ENCODE measurements at places on chromosomes 12 and 14.

DNA sequence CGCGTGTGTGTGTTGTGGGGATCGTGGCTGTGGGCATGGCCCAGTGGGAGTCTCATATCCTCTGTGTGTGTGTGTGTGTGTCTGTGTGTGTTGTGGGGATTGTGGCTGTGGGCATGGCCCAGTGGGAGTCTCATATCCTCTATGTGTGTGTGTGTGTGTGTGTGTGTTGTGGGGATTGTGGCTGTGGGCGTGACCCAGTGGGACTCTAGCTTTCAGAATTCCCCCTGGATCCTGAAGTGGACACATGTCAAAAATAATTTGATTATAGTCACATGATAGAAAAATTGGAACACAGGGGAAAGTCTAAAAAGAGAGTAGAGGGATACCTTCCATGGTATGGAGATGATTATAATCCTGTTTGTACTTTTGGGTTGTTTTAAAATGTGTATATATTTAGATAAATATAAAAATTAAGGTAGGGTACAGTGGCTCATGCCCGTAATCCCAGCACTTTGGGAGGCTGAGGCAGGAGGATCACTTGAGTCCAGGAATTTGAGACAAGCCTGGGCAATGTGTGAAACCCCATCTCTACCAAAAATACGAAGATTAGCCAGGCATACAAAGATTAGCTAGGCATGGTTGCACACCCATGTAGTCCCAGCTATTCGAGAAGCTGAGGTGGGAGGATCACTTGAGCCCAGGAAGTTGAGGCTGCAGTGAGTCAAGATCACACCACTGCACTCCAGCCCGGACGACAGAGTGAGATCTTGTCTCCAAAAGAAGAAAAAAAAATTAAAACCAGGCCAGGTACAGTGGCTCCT is 11.0 kb downstream of the PAPLN start:
- no peak for DNase-seq

DNA sequence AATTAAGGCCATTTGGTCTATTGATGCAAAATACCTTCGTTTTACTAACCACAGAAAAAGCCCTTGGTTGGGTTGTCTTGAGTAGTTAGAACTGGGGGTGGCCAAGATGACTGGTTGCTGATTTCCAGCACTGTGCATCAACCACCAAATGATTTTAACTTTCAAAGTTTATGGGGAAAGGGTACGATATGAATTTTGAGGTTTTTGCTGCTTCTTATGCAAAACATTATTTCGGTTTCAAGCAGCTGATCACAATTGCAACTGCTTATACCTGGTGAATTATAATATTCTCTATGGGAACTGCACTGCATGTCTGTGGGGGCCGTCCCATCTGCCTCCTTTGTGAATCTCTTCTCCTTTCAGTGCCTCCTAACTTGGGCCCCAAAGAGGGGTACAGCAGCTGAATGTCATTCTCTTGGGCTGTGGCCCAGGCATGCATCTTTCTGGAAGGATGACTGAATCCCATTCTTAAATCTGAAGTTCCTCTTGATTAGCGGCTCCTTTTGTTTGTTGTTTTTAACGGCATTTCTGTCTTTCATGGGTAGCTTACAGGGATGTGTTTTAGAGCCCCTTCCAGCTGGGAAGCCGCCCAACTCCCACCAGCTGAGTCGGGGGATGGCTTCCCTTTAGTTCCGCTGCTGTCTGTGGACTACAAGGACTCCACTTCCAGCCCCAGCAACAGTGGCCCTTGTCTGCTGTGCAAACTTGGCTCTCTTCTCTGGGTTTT is 479.8 kb downstream of the ZFP36L1 start:
- DNase-seq: no peak

DNA sequence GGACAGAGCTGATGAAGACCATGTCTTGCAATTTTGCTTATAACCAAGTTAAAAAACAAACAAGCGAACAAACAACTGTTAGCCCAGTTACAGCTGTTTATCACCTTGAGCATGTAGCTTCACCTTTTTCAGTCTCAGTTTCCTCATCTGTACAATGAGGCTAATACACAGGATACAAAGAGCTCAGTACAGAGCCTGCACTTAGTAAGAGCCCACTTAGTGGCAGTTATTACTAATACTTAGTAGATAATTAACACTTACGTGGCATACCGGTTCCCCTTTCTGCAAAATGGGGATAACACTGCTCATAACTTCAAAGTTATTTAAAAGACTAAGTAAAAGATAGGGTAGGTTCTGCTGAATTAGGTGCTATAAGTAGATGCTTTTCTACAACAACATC is 228.0 kb downstream of the MON2 start:
- DNase-seq: no peak

GRCh38 chr12:67681105-67681778 is 32.7 kb downstream of the DYRK2 start:
- peak; percentile 98 for DNase-seq

- peak; percentile 64 for DNase-seq
Observed at GRCh38 chr12:29164477-29165393, 15.7 kb downstream of the FAR2 start.

DNA sequence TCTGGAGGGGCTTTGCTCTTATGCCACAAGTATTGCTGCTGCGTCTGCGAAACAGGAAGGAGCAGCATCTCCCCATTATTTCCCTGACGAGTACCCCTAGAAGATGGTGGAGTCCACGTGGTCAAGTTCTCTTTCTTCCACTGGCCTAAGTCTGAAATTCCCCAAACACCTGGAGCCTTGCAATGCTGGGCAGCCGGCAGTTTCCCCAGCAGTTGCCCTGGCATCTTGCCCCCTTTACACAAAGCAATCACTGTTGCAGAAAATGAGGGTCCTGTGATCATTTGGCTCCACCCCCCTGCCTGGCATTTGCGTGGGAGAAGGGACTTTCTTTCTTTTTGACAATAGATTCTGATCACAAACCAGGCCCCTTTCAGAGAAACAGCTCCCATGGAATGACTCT is 56.9 kb downstream of the FOS start:
- no peak for DNase-seq

GRCh38 chr14:75934998-75935628 is 46.7 kb downstream of the TGFB3 start:
- DNase-seq: no peak

DNA sequence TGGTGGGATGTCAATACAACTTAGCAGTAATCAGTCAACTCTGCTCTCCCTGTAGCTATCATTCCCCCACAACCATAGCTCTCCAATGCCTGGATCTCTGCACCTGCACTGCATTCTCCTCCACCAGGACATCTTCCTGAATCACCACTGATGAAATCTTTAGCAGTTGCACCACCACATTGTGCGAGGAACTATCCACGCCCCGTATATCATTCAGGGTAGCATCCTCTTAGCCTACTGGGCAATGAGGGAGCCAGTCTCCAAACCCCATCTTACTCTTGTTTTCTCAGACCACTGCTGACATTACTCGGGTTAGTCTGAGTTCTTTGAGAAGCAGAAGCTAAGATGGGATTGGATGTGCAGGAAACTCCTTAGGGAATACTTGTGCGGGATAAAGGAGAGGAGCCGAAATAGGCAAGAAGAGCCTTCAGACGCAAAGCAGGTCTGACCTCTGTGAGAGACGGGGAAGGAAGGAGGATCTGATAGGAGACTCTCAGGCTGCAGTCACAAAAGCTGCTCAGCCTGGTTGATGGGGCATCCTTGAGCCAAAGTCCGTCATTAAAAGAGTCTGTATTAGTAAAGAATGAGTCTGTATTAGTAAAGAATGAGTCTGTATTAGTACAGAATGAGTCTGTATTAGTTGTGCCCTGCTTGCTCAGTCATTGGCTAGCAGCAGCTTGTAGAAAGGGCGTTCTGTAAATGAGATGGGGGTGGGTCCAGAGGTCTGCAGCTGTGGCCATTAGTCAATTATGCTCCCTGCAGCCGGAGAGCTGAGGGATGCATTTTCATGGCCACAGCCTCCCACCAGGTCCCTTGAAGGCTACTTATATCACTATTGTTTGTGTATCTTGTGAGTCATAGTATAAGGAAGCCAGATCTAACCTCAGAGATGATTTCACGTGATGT is 49.6 kb upstream of the RASSF3 start:
- peak; percentile 89 for DNase-seq

GRCh38 chr12:51262758-51263177 is 7.4 kb downstream of the SMAGP start:
- DNase-seq: peak; percentile 57

- no peak for DNase-seq
Observed at GRCh38 chr14:70357985-70358384, 1.5 kb downstream of the COX16 start.

DNA sequence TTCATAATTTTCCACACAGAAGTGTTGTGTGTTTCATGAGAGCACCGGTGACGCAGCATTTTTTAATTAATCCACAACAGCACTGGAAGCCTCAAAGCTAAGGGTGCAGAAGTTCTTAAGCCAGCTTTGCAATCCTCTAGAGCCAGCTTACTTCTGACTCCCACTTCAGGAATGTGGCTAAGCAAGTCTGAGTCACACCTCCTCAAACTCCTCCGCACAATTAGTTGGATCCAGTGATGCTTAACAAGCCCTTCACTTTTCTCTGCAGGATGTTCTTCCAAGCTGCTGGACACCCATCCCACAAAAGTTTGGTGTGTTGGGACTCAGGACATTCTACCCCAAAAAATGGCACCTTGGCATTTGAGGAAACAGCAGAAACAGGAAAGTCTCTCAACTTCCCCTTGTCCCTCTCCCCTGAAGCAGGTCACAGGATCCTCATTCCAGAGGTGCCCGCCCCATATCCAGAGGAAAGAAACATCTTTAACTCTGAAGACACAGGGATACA is 210.0 kb downstream of the PPM1H start:
- peak; percentile 99 for DNase-seq

DNA sequence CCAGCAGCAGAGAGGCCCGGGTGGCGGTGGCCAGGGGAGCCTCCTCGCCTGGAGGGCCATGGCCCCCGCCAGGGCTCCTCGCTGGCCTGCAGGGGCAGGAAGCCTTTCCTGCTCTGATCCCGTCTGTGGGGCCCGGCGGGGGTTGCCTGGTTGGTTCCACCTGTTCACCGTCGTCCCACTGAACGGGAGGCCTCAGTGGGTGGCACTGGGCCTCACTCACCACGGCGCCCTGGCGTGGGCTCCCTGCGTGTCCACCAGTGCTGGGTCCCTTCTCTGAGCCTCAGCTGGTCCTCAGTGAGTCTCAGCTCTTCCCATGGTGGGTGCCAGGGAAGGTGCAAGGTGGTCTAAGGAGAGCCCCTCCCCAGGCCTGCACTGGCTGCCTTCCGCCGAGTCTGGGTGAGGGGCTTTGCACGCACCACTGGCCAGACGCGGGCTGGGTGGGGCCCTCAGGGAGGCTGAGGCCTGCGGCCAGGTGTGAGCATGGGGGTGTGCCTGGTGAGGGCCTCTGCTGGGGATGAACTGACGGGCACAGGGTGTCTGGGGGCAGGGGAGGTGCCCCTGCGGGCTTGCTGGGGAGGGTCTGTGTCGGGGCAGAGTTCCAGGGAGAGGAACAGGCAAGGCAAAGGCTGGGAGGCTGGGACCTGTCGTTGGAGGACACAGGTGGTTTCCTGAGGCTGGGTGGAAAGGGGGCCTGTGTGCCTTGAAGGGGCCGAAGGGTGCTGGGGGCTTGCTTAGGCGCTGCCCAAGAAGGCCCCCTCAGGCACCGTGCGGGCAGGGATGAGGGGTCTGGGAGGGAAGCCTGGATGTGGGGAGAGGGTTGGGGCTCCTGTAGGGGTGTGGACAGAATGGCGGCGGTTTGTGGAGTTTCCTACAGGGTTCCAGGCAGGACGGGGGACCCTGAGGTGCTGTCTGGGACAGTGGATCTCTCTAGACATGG is 339.8 kb downstream of the TMEM121 start:
- DNase-seq: no peak

DNA sequence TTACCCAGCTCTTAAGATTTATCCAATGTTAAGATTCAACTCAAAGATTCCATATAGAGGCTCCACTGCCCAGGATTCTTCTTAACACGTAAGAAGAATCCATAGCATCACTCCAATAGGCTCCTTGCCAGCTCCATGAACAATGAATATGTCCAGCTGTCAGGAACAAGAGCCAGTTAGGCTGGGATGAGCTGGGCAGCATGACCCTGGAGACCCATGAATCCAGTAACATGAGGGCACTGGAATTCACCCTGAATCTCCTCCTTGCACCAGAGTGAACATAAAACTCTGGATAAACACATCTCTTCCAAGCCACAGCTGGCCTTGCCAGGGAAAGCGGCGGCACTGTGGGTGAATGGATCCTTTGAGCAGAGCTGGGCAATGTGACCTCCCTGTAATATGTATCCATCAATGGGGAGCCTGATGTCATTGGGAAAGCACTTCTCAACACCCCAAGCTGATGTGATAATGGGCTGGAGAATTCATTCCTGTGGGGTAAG is 24.4 kb upstream of the TC2N start:
- DNase-seq: no peak

- no peak for DNase-seq
Observed at GRCh38 chr14:94593376-94593748, 12.1 kb downstream of the SERPINA5 start.

DNA sequence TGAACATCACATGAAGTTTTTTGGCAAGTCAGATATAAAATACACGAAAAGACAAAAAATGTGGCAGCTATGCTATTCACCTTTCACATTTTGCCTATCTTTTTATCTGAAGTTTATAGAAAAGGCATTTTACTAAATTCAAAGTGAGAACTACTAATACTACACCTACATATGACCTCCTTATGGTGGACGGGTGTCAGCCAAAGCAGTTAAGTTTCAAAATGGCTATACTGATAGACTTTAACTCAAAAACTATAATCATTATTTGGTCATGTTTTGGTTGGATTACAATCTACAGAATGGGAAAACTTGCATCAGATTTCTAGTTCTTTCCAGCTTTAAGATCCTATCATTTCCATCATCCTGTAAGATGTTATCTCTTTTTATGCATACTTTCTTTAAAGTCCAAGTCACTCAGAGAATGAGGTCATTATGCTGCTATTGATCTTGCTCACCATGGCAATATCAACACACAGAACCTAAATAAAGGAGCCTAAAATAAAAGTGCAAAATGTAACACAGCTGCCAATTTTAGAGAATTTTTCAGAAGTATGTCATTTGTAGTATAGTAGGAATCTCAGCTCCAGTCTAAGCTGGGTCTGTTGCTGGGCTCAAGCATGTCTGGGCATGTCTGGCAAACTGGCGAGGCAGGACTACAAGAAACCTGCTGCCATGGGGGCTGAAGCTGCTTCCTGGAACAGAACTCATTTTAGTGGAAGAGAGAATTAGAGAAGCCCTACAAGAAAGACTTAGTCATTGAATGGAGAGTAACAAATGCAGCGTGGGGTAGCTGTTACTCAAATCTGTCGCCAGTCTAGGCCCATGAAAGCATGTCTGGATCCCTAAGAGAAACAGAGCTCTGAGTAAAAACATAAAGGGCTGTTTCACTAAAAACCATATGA is 7.6 kb upstream of the AEBP2 start:
- DNase-seq: peak; percentile 86

GRCh38 chr12:114003286-114003685 is 37.2 kb upstream of the RBM19 start:
- DNase-seq: no peak

GRCh38 chr12:115911360-115911759 is 366.1 kb downstream of the MED13L start:
- no peak for DNase-seq

DNA sequence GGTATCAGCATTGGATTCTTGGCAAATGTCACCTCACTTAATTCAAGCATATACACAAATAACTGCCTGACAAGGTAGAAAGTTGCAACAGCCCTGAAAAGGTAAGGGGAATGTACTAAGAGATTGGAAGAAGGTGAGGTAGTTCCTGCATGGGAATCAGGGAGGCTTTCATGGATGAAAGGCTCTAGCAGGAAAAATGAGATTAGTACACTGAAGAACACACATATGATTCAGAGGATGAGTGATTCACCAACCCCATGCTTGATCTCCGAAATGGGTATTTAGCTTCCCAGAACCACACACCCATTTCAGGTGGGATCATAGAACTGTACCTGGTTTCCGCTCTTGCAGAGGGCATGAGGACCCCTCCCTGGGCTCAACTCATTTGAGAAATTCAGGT is 65.8 kb downstream of the PAH start:
- no peak for DNase-seq

GRCh38 chr14:94102768-94103482 is 7.6 kb upstream of the IFI27 start:
- no peak for DNase-seq
